ENCODE measurements at places on chromosomes 16 and 17.

DNA sequence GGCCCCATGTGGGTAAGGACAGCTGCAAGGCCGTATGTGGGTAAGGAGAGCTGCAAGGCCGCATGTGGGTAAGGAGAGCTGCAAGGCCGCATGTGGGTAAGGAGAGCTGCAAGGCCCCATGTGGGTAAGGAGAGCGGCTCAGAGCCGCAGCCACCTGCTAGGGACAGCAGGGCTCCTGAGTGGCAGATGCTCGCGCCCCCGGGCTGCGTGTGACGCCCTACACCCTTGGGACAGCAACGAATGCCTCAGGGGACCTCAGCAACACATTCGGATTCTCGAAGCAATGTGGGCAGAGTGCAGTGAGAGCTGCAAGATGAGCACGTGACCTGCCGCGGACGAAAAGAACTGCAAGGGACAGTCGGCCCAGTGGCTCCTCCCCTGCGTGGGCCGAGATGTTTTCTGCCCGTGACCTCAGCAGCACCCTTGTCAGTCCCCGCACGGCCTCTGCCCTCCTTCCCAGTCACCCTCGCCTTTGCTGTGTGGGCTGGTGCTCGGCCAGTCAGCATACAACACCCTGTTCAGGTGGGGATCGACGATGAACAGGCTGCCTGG is 9.6 kb upstream of the SLC38A8 start:
- DNase-seq = no peak

GRCh38 chr17:8939496-8940334 is 25.8 kb downstream of the PIK3R5 start:
- no peak for DNase-seq

DNA sequence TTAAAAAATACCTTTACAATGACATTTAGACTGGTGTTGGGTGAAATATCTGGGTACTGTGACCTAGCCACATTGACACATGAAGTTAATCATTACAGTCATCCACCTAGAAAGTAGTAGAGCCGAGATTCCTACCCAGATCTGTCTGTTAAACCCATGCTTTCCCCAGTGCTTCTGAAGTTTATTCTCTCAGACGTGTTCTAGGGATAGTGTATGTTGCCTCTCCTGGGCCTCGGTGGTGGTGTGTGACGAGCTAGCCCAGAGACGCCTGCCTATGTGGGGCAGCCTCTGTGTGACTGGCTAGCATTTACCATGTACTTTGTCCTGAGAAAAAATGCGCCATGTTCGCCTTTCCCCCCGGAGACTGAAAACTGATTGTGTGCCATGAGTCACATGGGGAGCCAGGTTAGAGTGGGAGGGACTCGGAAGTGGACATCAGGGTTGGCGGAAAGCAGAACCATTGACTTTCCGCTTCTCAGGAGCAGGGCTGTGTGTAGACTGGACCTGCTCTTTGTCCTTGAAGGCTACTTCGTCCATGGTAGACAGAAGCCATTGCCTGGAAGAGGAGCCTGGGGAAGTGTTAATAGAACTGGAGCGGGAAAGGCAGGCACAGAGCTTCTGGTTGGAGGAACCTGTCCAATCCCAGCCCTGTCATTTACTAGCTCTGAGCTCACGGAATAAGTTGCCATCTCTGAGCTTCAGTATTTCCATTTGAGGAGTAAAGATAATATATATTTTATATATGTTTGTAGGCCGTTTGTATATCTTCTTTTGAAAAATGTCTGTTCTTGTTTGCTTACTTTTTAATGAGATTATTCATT is 235.5 kb downstream of the SNX29 start:
- no peak for DNase-seq

DNA sequence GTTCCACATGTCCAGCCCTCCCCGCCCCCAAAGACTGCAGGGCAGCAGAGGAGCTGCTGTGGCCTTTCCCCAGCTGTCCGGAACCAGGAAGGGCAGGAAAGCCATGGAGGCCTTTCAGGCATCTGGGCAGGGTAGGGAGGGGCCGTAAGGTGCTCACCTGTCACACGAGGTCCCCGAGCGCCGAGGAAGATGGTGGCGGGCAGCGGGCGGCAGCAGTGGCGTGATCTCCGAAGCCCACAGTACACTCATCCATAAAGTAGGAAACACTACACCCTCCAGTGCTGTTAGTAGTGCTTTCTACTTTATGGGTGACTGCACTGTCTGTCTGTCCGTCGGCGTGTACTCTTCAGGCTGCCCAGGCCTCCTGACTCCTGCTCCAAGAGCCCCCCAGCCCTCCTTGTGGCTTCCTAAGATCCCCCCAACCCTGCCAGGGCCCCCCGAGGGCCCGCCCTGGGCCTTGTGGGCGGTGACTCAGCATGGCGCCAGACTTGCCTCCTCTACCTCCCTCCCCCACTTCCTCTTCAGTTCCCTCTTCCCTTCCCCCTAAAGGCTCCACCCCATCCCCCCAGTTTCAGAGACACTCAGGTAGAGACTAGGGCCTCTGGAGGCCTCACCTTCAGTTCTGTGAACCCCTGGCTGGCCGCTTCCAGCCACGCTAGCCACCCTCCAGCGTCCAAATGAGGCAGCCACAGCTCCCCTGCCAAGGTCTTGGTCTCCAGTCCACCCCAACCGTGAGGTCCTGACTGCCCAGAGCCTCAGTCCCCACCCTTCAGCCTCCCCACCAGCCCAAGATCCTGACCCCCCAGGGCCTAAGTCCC is 2.6 kb upstream of the TSPOAP1 start:
- no peak for DNase-seq

GRCh38 chr16:543301-544164 is 16.0 kb downstream of the CAPN15 start:
- no peak for DNase-seq

GRCh38 chr17:65122836-65123756 is 14.1 kb upstream of the RGS9 start:
- DNase-seq = peak; percentile 79

- no peak for DNase-seq
Measured at GRCh38 chr16:55566432-55567175, at the start of gene CAPNS2. CAPNS2 (plus strand) TSS chr16:55566684; CDS start chr16:55566757, 73 bp downstream.

DNA sequence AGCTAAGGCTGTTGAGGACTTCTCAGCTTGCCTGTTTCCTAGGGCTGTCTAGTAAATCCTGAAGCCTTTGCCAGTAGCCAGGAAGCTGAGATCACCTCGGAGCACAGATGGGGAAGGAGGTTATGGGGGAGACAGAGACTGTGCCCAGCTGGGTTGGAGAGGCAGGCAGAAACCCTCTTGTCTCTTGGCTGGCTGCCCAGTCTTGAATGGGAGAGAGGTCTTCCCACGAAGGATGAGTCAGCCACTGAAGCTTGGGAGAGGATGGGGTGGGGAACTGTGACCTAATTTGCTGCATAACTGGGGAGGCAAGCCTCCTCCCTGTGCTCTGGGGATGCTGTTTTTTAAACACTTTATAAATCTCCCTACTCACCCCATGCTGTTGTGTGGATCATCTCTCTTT is 69.8 kb downstream of the SHISA9 start:
- no peak for DNase-seq

- DNase-seq = no peak
Measured at GRCh38 chr16:13377143-13377542, 475.7 kb downstream of the SHISA9 start.

- no peak for DNase-seq
Measured at GRCh38 chr17:57008958-57009357, 31.0 kb downstream of the SCPEP1 start.

- no peak for DNase-seq
Measured at GRCh38 chr16:81516478-81517149, 72.0 kb downstream of the CMIP start.

- peak; percentile 14 for DNase-seq
Measured at GRCh38 chr16:82782715-82783251, 156.0 kb downstream of the CDH13 start.

DNA sequence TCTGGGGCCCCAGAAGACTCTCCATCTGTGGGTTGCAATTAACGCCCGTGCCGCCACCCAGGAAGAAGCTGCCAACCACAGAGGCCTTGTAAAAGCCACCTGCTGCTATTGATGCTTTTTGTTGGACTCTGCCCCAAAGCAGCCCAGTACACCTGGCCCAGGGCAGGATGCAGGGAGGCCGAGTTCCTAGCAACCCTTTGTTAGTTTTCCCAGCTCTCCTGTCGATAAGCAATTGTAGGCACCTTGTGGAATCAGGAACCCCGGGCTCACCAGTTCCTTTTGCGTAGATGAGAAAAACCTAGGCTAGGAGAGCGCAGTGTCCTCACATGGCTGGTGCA is 103.3 kb downstream of the ABCC6 start:
- no peak for DNase-seq

- no peak for DNase-seq
Measured at GRCh38 chr17:79721993-79722671, 8.6 kb upstream of the ENPP7 start.

- no peak for DNase-seq
Measured at GRCh38 chr16:68499006-68499405, 40.1 kb upstream of the ZFP90 start.

DNA sequence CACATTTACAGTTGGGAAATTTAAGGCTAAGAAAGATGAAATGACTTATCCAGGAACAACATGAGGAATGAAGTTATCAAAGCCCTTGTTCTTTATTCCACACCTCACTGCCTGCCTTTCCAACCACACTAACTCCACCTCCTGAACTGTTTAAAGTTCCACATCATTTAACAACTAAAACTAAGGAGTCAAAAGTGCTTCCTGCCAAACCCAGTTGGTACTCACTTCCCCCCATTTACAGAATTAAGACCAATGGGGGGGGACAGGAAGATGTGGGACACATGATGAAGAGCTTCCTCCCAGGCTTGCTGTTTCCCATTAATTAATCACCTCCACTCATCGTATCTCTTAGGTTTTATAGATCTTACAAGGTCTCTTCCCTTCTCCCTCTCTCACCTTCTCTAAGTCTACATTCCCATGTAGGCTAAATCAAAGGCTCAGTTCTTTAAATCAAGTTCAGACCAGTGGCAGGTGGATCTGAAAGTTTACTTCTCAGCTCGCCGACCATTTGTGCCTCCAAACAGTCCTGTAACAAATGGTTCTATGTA is 19.2 kb upstream of the TMEM101 start:
- no peak for DNase-seq

- no peak for DNase-seq
Measured at GRCh38 chr17:14297161-14297851, 3.6 kb upstream of the HS3ST3B1 start.

DNA sequence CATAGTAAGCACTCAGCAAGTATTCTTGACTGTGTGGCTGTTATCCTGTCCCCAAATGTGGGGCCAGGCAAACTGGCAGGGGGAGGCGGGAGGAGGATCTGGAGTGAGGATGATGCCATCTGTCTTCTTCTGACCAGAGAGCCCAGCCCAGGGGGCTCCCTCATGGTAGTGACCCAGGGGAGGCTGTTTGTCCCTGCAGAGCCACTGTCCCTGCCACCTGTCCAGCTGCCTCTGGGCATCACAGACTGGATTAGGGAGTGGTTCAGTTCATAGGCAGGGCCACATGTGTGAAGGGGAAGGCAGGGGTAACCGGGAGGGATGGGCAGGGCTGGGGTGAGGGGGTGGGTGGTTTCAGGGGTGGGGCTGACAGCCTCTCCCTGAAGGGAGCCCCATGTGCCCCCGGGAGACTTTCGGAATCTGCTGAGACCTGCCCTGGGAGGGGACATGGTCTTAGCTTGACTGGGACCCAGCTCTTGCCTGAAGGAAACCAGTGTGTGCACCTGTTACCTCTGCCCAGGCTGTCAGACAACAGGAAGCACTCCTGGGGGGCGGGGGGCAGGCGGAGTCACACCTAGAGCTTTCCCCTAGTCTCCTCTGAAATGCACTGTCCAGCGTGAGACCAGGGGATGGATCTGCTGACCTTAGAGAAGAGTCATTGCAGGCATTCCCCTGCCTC is 15.2 kb downstream of the ARHGAP23 start:
- no peak for DNase-seq

DNA sequence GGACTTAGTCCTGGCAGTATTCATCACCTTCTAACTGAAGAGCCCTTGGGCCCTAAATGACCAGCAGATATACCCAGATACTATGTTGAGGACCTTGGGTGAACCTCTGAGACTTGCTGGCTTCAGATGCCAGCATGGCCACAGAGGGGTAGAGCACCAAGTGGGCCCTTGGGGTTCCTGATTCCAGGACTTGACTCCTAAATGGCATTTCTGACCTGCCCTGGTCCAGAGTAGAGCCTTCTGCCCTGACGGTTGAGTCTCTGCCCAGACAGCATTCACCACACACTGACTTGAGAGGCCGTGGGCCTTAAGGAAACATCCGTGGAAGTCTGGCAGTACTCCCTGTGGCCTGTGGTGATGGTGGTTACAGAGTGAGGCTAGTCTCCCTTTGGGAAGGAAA is 2.8 kb upstream of the APPBP2 start:
- no peak for DNase-seq

DNA sequence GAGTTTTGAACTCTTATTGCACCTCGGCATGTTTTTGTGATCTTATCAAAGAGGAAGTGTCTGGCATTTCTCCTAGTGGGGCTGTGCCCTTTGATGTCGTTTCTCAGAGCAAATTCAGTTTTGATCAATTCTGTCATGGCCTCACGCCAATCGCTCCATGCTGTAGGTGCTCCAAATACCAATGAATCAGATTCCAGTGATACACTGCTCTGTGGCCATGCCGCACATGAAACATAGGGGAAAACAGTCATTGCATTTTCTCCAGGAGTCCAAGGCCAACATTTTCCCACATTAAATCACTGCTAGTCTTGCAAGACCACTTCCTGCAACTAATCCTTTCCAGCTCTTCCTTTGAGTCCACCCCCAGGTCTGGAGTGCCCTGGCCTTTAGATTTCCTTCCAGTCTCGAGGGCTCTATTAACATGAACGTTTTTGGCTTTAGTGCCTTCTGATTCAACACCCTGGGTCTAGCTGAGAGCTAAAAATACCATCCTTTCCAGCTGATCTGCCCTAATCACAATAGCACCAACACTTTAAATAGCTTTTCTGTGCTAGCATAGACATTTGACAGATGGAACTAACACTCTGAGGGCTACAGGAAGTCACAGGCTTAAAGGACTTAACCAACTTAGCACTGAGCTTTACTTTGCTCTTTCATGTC is 18.2 kb upstream of the RASL10B start:
- DNase-seq = no peak

DNA sequence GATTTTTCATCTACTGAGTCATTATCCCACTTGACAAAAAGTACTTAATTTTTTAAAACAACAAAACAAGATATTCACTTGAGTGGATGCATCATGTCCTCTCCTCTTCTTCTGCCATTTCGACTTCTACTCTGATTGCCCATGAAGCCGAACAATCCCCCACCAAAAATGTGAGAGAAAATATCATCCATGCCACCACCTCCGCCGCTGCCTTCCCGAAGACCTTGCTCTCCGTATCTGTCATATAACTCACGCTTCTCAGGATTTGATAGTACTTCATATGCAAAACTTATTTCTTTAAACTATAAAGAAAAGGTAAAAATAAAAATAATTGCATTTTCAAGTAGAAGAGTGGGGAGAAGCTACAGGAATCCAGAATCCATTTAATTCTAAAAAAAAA is 2.2 kb downstream of the DNAJA2 start:
- DNase-seq = no peak

GRCh38 chr17:77602062-77602746 is 356.3 kb upstream of the TNRC6C start:
- no peak for DNase-seq
